ENCODE measurements at places on chromosomes 7 and 10. TPM values are rescaled to one million over a fixed set of nuclear protein-coding genes. Genes with fewer than 3 reads are reported as not detected.

- no peaks in the 10 kb centered on the region for H3K36me3 ChIP-seq
- H3K27me3 ChIP-seq, result no peaks in the 10 kb centered on the region
- H3K27ac ChIP-seq, result no peak overlapping the region
These were observed 58.2 kb upstream of the DGKB start for GRCh38 chr7:14960721-14961120.

GRCh38 chr7:3928727-3929515, 627.9 kb downstream of the SDK1 start:
- H3K27me3 ChIP-seq, result no peaks in the 10 kb centered on the region
- H3K4me3 ChIP-seq, result no peak overlapping the region
- DNase-seq, result no peak
- no peaks in the 10 kb centered on the region for H3K36me3 ChIP-seq

- H3K27ac ChIP-seq, result peak overlapping the region; percentile 18
- H3K36me3 ChIP-seq, result no peaks in the 10 kb centered on the region
- H3K4me3 ChIP-seq, result peak overlapping the region; percentile 43
- H3K27me3 ChIP-seq, result peaks cover 27% of the 10 kb centered on the region
- H3K4me1 ChIP-seq, result peaks cover 43% of the 10 kb centered on the region
These were observed 11.9 kb upstream of the SPAG6 start for GRCh38 chr10:22333167-22333974.

- H3K27ac ChIP-seq, result peak overlapping the region; percentile 85
- peak overlapping the region; percentile 77 for H3K4me3 ChIP-seq
- H3K36me3 ChIP-seq, result no peaks in the 10 kb centered on the region
- DNase-seq, result peak; percentile 81
These were observed 2.4 kb downstream of the CHST12 start for GRCh38 chr7:2405601-2406345.

DNA sequence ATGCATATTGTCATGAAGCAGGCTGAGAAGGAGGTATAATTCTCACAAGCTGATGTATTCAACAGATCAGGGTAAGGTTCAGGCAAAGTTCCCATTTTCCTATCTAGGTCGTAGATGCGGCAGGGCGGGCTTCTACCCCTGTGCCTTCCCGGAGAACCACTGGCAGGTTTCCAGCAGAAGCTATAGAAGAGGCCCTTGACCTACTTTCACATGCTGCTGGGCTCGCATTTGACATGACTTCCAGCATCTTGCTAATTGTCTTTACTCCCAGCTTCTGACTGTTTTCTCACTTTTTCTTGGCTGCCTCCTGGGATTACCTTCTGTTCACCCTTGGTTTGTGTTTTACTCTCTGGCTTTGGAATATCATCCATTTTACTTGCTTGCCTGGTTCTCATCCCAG, 32.6 kb upstream of the ORC5 start:
- H3K36me3 ChIP-seq, result no peaks in the 10 kb centered on the region
- H3K27me3 ChIP-seq, result peaks cover 5% of the 10 kb centered on the region
- no peak overlapping the region for H3K27ac ChIP-seq
- no peak for DNase-seq
- H3K4me1 ChIP-seq, result no peaks in the 10 kb centered on the region
- no peak overlapping the region for H3K4me3 ChIP-seq

DNA sequence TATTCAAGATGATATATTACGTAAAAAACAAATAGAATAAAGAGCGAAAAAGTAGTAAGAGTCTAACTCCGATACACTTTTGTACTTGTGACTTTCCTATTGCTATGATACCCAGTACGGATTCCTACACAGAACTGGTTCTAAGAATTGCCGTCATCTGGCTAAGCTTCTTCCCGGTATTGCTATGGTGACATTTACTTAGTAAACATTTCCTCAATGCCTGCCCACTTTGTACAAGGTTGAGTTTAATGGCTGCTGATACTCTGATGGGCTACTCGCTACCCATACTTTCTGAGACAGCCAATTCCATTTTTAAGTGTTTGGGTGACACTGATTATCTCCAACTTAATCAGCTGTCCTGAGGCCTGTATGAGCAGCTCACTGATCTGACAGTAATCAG, 55.6 kb downstream of the OSBPL3 start:
- peak overlapping the region; percentile 34 for H3K27ac ChIP-seq
- no peak overlapping the region for H3K4me3 ChIP-seq
- peaks cover 23% of the 10 kb centered on the region for H3K4me1 ChIP-seq
- no peak for DNase-seq

GRCh38 chr10:78672918-78673317, 395.8 kb upstream of the ZMIZ1 start:
- H3K27me3 ChIP-seq, result no peaks in the 10 kb centered on the region
- H3K27ac ChIP-seq, result no peak overlapping the region
- no peak for DNase-seq
- H3K36me3 ChIP-seq, result no peaks in the 10 kb centered on the region
- no peaks in the 10 kb centered on the region for H3K4me1 ChIP-seq
- no peak overlapping the region for H3K4me3 ChIP-seq

DNA sequence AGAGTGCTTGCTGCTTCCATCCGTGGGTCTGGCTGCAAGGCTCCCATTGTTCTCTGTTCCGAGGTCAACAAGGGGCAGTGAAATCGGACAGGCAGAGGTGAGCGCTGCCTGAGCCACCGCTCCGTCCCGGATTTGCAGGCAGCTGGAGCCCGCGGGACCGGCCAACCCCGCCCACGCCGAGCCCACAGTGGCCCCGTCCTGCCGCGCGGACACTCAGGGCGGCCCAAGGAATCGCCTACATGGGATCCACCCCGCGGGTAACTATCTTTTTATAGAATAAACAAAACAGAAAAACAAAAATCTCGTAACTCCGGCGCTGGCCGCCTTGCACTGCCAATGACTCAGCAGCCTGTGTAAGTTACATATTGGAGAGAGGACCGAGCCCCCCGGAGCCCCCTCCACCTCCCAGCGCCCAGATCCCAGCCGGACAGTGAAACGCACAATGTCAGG, 1.9 kb downstream of the BNIP3 start:
- no peak overlapping the region for H3K4me3 ChIP-seq
- H3K36me3 ChIP-seq, result no peaks in the 10 kb centered on the region
- DNase-seq, result no peak
- no peak overlapping the region for H3K27ac ChIP-seq
- peaks cover 58% of the 10 kb centered on the region for H3K4me1 ChIP-seq

DNA sequence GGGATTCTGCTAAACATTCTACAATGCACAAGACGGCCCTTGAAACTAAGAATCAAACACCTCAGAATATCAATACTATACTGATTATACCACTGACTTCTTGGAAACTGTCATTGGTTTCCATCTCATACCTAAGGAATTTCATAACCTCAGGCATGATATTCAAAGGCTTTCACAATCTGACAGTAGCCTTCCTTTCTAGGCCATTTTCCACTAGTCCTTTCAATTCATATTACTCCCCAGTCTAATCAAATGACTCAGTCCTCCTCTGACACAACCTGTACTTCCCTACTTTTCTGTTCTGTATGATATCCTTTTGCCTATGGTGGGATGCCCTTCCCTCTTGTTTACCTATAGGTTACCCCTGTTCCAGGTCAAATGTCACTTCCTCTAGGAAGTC, 48.3 kb downstream of the CSTF2T start:
- H3K4me1 ChIP-seq, result no peaks in the 10 kb centered on the region
- DNase-seq, result no peak
- no peak overlapping the region for H3K4me3 ChIP-seq
- H3K36me3 ChIP-seq, result peaks cover 3% of the 10 kb centered on the region
- no peak overlapping the region for H3K27ac ChIP-seq
- H3K27me3 ChIP-seq, result no peaks in the 10 kb centered on the region

- no peak for DNase-seq
- no peaks in the 10 kb centered on the region for H3K27me3 ChIP-seq
- no peaks in the 10 kb centered on the region for H3K4me1 ChIP-seq
- H3K36me3 ChIP-seq, result no peaks in the 10 kb centered on the region
- H3K4me3 ChIP-seq, result no peak overlapping the region
These were observed 59.0 kb downstream of the PALD1 start for GRCh38 chr10:70537398-70538194.

DNA sequence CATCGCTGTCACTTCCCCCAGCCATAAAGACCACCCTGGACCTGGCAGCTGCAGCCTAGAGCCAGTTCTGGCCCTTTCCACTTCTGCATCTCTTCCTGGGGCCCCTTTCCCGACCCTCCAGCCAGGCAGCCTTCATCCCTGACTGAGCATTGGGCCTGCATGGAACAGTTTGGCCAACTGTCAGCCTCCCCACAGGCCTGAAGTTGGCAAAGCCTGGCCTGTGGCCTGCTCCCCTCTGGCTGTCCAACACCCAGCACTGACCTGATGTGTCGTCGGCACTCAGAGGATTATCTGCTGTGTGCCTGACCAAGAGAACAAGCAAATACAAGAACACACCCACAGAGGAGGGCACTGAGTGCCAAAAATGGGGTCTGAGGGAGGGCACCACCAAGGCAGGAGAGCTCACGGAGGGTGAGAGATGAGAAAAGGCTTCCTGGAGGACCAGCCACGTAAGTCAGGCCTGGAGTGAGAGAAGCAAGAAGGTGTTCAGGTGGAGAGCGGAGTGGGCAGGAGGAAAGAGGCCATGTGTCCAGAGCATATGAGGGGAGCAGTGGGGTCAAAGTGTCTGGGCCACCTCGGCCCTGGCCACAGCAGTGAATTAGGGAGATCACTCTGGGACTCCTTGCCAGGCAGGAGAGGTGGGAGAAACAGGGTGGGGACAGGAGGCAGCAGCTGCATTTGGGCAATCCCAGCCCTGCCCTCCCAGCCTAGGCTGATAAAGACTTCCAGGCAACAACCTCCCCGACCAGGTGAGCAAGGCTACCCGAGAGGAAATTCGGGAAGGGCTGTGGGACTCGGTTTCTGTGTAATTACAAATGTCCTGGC, 4.5 kb downstream of the GPRIN2 start:
- no peak overlapping the region for H3K27ac ChIP-seq
- H3K4me1 ChIP-seq, result no peaks in the 10 kb centered on the region

Gene CFAP70
- polyA plus RNA-seq, result not detected

Gene EBLN1
- polyA plus RNA-seq, result not detected
